ENCODE measurements at places on chromosomes 3 and 15. TPM values are rescaled to one million over a fixed set of nuclear protein-coding genes. Genes with fewer than 3 reads are reported as not detected.

- DNase-seq, result no peak
Measured at GRCh38 chr3:13792512-13793371, 87.1 kb downstream of the WNT7A start.

DNA sequence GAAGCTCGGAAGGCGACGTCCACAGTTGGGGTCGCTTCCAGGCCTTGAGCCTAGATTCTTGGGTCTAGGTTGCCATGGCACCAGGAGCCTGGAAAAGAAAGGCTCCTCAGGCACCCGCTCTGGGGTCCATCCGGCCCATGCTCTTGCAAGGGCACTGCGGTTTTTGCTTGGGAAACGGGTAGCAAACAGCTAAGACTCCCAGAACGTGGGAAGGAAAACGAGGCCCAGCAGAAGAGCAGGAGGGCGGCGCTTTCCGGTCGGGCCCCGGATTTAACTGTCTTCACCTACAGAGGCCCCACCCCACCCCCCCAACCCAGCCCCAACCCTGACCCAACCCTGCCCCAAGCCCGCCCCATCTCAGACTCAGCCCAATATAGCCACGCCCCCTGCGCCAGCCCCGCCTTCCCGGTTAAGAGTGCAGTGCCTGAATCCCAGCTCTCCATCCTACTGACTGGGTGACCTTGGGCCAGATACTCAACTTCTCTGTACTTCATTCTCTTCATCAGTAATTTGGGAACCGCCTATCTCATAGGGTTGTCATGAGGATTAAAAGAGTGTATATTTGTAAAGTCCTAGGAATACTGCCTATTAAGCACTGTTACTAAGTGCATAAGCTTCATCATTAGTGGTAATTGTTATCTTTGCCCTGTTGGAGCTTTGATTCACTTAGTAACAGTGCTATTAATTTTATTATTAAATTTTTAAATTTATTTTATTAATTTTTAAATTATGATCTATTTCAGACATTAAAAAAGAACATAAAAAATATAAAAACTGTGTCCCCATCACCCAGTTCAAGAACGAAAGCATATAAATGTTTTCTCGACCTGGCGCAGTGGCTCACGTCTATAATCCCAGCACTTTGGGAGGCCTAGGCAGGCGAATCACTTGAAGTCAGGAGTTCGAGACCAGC lies 28.4 kb upstream of the SMAD6 start:
- DNase-seq, result no peak

Gene STRA6
- total RNA-seq, result 1.4 TPM

DNA sequence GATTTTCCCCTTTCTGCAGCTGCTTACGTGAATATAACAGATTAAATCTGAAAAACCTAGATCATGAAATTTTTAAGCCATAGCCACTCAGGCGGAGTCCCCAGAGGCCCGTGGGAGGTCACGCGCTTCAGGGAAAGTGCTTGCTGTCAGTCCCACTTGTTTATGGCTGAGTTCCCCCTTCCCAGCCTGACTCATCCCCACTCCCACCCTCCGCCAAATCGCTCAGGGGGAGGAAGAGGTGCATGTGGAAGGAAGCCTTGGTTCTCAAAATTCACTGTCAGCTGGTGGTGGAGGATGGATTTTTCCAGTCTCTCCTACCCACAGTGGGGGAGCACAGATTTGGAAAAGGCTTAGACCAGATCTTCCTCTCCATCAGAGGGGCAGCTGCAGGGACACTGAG lies 67.4 kb downstream of the CORO2B start:
- DNase-seq, result no peak

- peak; percentile 93 for DNase-seq
Measured at GRCh38 chr15:55742927-55743728, at the start of gene PRTG. PRTG (minus strand) TSS chr15:55743152; CDS start chr15:55742931, 221 bp downstream.

DNA sequence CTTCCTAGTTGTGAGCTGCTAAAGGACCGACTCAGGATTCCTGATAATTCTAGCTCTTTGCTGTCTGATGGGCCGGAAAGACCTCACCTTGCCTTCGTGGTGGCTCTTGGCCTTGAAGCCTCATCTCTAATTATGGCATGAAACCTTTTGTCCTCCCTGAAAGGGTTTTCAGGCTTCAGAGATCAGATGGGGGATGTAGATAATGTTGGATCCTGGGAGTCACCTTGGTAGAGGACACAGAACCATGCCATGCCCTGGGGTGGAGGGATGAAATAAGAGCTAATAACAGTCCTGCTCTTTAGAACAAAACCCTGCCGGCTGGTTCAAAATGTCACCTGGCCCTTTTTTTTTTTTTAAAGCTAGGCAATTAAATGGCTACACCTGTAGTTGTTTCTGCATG lies 50.8 kb upstream of the SYN2 start:
- no peak for DNase-seq

Gene MORC1
- total RNA-seq, result not detected

Gene TGM4
- total RNA-seq, result not detected

Gene ZKSCAN7
- not detected for total RNA-seq

DNA sequence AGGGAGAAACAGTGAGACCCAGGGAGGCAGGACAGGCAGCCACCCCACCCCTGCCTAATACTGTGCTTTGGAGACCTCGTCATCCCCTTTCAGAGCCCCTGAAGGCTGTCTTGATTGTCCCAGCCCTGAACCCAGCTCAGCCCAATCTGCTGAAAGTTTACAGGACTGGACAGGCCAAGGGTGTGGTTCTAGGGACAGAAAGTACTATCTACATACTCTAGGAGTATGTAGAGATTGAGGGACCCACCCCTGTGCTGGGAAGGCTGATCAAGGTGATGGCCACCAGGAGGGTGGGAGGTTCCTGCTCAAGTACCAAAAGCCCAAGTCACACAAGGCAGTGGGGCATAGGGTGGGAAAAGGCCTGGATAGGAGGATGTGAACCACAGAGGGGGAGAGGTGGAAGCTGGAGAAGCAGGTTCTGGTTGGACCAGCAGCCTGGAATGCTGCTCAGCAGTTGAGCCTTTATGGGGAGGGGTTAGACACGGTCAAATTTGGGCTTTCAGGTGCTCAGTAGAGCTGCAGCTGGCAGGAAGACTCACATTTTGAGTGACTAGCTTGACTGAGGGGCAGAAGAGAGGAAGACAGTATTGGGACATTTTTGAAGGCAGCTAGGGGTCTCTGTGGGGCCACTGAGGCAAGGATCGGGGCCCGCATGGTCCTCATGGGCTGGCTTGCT lies 6.7 kb downstream of the NBEAL2 start:
- no peak for DNase-seq

Gene SYNM
- total RNA-seq, result 7.4 TPM

- no peak for DNase-seq
Measured at GRCh38 chr3:177321819-177322218, 124.5 kb upstream of the TBL1XR1 start.

Gene PLA2G4E
- total RNA-seq, result not detected

Gene XCR1
- not detected for total RNA-seq

- no peak for DNase-seq
Measured at GRCh38 chr3:105431200-105431599, 64.5 kb downstream of the ALCAM start.

Gene RTP4
- total RNA-seq, result 1.6 TPM

Gene CCR9
- total RNA-seq, result not detected

Gene GADL1
- total RNA-seq, result not detected

GRCh38 chr3:191973820-191974219 lies 512.9 kb downstream of the PYDC2 start:
- no peak for DNase-seq

Gene ADAMTS7
- total RNA-seq, result 3.3 TPM

Gene SLC28A1
- not detected for total RNA-seq

Gene ATP8B4
- total RNA-seq, result not detected
